ENCODE measurements at places on chromosomes 2 and 18.

DNA sequence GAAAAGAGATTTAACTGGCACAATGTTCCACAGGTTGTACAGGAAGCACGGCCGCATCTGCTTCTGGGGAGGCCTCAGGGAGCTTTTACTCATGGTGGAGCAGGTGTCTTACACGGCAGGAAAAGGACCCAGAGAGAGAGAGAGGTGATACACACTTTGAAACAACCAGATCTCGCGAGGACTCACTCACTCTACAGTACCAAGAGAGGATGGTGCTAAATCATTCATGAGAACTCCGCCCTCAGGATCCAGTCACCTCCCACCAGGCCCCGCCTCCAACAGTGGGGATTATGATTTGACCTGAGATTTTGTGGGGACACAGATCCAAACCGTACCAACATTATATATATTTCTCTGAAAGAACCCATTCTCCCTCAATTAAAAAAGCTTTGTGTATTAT, 79.7 kb upstream of the DOCK10 start:
- DNase-seq = no peak

DNA sequence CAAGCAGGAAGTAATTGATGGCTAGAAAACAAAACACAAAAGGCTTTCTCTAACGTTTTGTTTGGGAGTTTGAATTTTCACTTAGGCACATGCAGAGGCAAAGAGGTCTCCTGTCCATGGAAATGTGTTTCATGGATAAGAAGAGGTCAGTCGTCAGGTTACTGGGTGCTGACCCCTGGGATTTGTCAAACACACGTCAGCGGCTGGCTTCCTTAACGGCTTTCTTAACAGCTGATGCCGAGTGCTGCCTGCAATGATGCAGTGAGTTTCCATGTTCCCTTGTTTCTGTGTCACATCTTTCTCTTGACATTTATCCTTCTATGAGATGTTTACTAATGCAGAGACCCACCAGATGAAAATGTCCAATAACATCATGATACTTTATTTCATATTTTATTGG, 31.7 kb downstream of the GPR39 start:
- no peak for DNase-seq

DNA sequence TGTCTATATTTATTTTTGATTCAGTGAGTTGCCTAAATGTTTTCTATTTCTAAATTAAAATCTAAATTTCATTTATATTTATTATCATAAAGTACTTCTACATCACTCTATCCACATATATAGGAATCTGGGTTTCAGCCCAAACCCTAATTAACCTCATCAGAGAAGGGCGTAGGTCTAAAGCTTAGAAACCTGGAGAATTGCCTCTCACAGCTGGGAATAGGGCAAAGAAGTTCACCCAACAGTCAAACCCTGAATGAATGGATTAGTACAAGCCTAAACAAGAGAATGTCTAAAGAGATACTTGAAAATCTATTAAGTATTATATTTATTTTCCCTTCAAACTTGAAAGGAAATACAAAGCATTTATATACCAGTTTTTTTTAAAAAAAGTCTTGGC, 26.2 kb downstream of the TFPI start:
- DNase-seq = no peak

DNA sequence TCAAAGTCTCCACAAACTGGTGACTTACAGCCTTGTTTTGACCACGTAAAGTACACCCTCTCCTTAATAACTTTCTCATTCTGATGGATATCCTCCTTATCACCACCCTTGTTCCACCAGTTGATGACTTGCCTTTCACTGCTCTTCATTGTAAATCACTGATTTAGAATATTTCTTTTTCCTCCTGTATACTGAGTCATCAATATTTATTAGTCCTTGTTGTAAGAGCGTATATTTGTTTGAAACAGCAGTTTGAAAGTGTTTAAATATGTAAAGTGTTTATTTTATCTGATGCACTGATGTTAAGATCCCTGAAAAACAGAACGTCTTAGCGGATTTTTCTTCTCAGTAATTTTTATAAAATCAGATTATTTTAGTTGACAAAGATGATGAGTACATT, 34.2 kb upstream of the DYSF start:
- no peak for DNase-seq

DNA sequence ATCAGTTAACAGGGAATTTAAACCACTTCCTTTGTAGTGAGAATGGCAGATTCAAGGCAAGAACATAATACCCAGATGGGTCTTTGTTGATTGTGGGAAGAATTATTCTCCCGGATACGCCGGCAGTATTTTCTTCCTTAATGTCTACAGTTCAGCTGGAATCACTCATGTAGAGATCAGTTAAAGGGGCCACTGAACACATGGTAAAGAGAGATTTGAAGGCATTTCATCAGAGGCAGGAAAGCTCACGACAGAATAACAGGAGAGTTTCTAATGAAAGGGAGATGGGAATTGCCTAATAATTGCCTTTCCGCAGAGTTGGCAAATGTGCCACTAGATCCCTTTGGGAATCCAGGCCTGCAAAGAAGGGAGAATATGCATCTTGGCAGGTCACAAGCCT, 327.7 kb upstream of the ZNF804A start:
- DNase-seq = no peak

- no peak for DNase-seq
Measured at GRCh38 chr2:113966171-113966570, 76.3 kb downstream of the ACTR3 start.

GRCh38 chr2:43345391-43345813, 119.0 kb upstream of the ZFP36L2 start:
- no peak for DNase-seq

GRCh38 chr18:22056950-22057349, 112.4 kb upstream of the GATA6 start:
- DNase-seq = no peak

GRCh38 chr2:120204022-120204405, 19.2 kb downstream of the TMEM185B start:
- no peak for DNase-seq

GRCh38 chr18:9437021-9437437, 38.3 kb upstream of the RALBP1 start:
- DNase-seq = no peak

DNA sequence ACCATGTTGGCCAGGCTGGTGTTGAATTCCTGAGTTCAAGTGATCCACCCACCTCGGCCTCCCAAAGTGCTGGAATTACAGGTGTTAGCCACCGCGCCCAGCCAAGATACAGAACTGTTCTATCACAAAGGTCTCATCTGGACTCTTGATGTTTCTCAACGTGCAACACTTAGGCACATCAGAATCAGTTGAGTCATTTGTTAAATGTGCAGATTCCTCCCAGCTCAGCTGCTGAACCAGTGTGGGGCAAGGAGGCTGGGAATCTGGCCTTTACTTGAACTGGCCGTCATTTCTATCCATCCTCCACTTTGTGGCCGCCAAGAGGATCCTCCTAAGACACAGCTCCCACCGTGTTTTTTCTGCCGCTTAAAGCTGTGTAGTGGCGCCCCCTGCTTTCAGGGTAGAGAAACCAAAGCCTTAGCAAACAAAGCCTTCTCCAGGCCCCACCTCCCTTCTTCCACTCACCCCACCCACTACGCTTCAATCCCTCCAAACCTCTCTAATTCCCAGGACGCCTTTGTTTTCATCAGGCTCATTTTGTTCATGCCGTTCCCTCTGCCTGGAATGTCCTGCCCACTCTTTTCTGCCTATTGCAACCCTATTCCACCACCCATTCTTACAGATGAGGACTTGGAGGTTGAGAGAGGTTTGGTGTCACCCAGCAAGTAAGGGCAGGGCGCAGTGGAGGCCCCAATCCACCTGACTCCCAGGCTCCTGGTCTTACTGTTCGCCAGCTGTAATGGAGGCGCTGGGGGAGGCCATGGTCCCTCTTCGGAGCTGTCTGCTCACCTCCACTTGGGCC, 776 bp upstream of the SPEG start:
- no peak for DNase-seq
